ENCODE measurements at places on chromosomes 7 and 10. TPM values are rescaled to one million over a fixed set of nuclear protein-coding genes. Genes with fewer than 3 reads are reported as not detected.

Gene FFAR4
- total RNA-seq: 0.08 TPM

DNA sequence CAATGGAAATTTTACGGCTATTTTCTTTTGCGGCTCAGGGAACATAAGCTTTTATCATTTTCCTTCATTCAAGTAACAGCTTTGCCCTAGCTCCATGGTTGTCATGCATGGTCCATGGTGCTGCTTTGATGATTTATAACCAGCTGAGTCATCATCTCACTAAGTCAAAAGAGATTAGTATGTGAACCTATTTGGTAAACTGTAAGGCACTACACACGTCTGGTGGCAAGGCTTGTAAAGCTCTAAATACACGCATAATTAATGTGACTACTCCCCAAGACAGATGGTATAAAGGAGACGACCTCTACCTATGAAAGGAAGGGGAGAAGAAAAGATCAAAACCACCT is 340.2 kb downstream of the KCNMA1 start:
- no peak overlapping the region for H3K4me3 ChIP-seq
- no peaks in the 10 kb centered on the region for H3K36me3 ChIP-seq
- no peaks in the 10 kb centered on the region for H3K4me1 ChIP-seq
- peaks cover 91% of the 10 kb centered on the region for H3K27me3 ChIP-seq
- DNase-seq: no peak

GRCh38 chr10:130369645-130370381 is 233.6 kb downstream of the GLRX3 start:
- no peaks in the 10 kb centered on the region for H3K36me3 ChIP-seq
- H3K4me1 ChIP-seq: no peaks in the 10 kb centered on the region
- H3K27me3 ChIP-seq: peaks cover 48% of the 10 kb centered on the region
- H3K27ac ChIP-seq: no peak overlapping the region
- DNase-seq: no peak

- no peak overlapping the region for H3K27ac ChIP-seq
- H3K4me1 ChIP-seq: no peaks in the 10 kb centered on the region
- no peaks in the 10 kb centered on the region for H3K36me3 ChIP-seq
- peaks cover 95% of the 10 kb centered on the region for H3K27me3 ChIP-seq
- no peak for DNase-seq
- H3K4me3 ChIP-seq: no peak overlapping the region
These were observed 26.6 kb upstream of the NKX6-2 start for GRCh38 chr10:132812520-132812919.

DNA sequence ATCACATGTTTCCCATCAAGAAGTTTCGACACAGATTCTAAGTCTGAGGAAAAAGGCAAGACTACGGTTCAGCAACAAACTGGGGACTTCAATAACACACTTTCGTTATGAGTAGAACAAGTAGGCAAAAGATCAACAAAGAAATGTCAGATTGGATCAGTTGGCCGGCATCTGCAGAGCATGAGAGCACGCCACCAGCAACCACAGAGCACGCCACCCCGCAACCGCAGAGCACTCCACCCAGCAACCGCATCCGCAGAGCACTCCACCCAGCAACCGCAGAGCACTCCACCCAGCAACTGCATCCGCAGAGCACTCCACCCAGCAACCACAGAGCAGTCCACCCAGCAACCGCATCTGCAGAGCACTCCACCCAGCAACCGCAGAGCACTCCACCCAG is 89.7 kb upstream of the FAM20C start:
- no peak overlapping the region for H3K27ac ChIP-seq
- H3K4me3 ChIP-seq: no peak overlapping the region
- no peak for DNase-seq
- H3K27me3 ChIP-seq: peaks cover 12% of the 10 kb centered on the region
- H3K36me3 ChIP-seq: no peaks in the 10 kb centered on the region
